Epithelial cell of proximal tubule (primary cell): ENCODE measurements at places on chromosomes 6 and 20. TPM values are rescaled to one million over a fixed set of nuclear protein-coding genes. Genes with fewer than 3 reads are reported as not detected.

Gene UST
- 1.1 TPM in 2 replicates for total RNA-seq

Gene TTK
- 41.5 and 44.7 TPM in 2 replicates for total RNA-seq

Gene LIN28B
- 0.07 TPM in 1 of 2 replicates, not detected in the other for total RNA-seq

Gene MTG2
- total RNA-seq, result 14.9 and 23.4 TPM in 2 replicates

Gene MGME1
- 15.2 and 23.7 TPM in 2 replicates for total RNA-seq

Gene DUSP15
- not detected in 2 replicates for total RNA-seq

Gene MUCL3
- under 0.01 and 0.07 TPM in 2 replicates for total RNA-seq

Gene CRYBG1
- total RNA-seq, result 6.5 and 10.3 TPM in 2 replicates

Gene ZSCAN16
- 6.7 and 7.4 TPM in 2 replicates for total RNA-seq

GRCh38 chr20:44053046-44053445 is 133.9 kb downstream of the JPH2 start:
- no peak for DNase-seq

DNA sequence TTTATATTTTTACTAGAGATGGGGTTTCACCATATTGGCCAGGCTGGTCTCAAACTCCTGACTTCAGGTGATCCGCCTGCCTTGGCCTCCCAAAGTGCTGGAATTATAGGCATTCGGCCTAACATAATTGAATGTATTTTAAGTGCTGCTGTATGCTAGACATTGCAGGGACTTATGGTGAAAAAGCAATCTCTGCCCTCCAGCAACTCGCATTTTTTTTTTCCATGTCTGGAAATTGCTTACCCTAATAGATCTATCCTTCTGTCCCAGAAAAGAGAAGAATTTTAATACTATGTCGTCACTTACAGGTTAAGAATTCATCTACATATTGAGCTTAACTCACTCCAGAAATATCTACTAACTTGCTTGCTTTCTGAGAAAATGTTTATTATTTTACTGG is 10.4 kb downstream of the ITCH start:
- no peak for DNase-seq

- no peak for DNase-seq
Measured at GRCh38 chr6:18277237-18278006, 13.1 kb upstream of the DEK start.

- no peak for DNase-seq
Measured at GRCh38 chr6:154247119-154247861, 109.3 kb downstream of the IPCEF1 start.

- no peak for DNase-seq
Measured at GRCh38 chr6:129491436-129491835, 218.5 kb downstream of the ARHGAP18 start.

- no peak for DNase-seq
Measured at GRCh38 chr20:61806995-61807394, 258.7 kb downstream of the TAF4 start.

- no peak for DNase-seq
Measured at GRCh38 chr6:116108836-116109235, 8.2 kb downstream of the NT5DC1 start.

DNA sequence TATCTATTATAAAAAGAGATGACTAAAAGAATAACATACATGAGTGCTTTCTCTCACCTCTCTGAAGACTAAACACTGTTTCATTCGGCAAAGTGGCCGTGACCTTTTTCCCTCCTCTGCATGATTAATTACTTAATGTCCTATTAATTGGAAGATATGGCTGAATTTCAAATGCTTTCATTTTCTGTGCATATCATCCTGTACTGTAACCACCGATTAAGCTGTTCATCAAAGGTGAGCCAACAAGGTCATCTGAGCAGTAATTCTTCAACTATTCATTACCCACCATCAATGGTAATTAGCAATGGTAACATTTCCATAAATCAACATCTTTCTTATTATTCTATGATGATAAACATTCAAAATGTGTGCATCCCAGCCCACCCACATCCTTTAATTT is 125.2 kb downstream of the PTPRK start:
- DNase-seq, result no peak

GRCh38 chr20:20207291-20207690 is 155.0 kb downstream of the CFAP61 start:
- no peak for DNase-seq

DNA sequence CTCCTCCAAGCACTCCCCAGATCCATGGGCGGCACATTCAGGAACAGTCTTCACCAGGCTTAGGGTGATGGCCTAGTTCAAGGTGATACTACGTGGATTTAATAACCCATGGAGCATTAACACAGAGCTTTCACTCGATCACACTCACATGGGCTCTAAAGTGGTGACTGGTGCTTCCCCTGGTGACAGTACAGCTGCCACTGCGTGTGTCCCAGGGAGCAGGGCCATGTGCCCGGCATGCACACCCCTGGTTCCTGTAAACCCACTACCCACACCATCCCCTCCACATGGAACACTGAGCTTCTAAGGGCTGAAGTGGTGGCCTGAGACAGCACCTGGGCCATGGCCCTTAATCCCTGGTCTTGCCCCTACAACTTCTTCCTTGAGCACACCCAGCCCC is 27.8 kb upstream of the APMAP start:
- no peak for DNase-seq

- DNase-seq, result no peak
Measured at GRCh38 chr20:9110916-9111432, 42.1 kb downstream of the PLCB4 start.

GRCh38 chr6:156131221-156131903 is 645.8 kb upstream of the ARID1B start:
- DNase-seq, result no peak

- DNase-seq, result peak; percentile 94
Measured at GRCh38 chr6:25971187-25971821, 8.7 kb downstream of the TRIM38 start.

DNA sequence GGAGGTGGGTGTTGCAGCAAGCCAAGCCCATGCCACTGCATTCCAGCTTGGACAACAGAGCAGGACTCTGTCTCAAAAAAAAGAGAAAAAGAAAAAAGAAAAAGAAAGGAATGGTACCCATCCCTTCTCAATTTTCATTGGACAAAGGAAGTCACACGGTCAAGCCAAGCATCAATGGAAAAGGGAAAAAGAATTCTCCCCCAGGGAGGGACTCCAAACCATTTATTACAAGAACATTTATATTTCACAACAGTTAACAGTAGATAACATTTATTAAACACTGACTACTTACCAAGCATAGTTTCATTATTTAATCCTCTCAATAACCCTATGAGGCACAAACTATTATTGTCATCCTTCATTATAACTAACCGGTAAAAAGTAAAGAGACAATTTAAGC is 6.6 kb upstream of the KIF13A start:
- DNase-seq, result no peak

GRCh38 chr6:113190170-113190569 is 667.0 kb upstream of the MARCKS start:
- DNase-seq, result no peak

- no peak for DNase-seq
Measured at GRCh38 chr20:1766731-1767130, 109.2 kb upstream of the SIRPG start.

DNA sequence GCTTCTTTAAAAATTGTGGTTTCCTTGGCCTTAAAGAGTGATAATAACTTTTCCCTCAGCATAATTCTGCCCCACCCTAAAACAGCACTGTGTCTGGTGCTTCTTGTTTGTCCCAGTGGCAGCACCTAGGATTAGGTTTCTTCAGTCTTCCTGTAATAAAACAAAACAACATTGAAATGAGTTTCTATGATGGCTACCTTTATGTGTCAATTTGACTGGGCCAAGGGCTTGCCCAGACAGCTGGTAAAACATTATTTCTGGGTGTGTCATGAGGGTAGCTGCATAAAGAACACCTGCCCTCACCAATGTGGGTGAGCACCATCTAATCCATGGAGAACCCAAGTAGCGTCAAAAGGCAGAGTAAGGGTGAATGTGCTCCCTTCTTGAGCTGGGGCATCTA is 117.8 kb downstream of the QRSL1 start:
- DNase-seq, result no peak

- DNase-seq, result no peak
Measured at GRCh38 chr20:20783450-20783849, 71.0 kb upstream of the RALGAPA2 start.

- DNase-seq, result no peak
Measured at GRCh38 chr20:13877793-13878192, 93.0 kb downstream of the NDUFAF5 start.

DNA sequence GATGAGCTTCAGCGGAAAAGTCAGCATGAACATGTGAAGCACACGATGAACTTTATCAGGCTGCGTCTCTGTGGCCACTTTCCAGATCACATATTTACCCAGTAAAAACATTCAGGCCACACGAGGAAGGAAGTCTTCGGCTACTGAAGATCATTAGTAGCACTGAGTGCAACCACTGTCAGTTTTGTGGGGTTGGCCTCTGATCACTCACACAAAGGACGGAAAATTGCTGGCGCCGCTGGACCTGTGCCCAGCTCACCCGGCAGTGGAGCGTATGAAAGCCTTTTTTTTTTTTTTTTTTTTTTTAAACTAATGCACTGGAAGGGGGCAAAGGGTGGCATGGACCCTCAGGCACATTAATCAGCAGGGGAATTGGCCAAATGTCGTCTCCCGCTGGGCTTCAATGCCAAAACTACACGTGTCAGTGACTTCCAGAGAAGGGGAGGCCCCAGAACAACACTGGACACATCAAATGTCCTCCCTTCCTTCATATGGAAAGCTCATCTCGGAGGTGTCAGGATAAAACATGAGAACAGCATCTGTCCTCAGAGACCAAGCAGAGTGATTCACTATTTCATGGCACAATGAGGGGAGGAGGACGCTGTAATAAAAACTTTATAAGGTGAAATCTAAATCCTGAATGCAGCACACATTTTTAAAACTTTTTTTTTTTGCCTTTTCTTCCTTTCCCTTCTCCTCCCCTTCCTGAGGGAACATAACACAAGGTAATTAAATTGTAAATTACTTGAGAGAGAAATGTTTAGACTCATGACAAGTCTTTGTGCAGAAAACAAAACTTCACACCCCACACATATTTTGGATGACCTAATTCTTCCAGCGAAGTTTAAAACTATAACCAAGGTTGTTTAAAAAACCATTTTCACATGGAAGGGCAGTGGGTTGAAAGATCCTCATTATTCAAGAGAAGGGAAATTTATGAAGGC is 223.4 kb downstream of the FOXC1 start:
- no peak for DNase-seq

DNA sequence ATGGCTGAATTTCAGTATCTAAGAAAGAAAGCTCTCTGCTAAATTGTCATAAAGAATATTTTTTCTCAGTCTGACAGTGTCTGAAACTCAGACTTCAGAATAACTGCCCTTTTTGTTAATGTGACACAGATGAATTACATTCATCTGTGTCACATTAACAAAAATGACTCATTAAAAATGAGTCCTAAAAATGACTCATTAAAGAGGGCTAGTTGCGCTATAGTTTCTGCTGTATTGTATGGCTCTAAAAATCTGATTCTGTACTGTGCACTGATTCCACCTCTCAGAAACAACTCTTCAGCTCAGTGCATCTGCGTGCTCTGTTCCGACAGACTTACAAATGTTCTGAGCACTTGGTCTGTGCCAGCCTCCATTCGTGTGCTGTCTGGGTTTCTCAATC is 15.0 kb downstream of the RNF114 start:
- no peak for DNase-seq

DNA sequence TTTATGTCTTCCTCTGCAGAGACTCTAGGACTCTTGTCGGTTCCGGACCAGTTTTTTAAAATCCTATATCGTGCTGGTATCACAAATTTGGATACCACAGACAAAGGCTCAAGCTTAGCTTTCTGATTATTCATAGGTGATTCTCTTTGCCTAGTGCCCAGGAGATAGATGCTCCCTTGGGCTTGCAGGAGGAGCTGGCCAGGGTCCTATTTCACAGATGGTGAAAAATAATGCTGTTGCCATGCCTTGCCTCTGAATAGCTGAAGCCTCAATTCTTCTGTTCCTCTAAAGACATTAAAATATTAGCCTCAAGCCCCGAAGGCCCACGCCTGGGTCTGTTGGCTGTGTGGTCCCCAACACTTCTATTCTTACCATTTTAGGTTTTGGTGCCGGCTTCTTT is 123.9 kb upstream of the BACH2 start:
- no peak for DNase-seq

DNA sequence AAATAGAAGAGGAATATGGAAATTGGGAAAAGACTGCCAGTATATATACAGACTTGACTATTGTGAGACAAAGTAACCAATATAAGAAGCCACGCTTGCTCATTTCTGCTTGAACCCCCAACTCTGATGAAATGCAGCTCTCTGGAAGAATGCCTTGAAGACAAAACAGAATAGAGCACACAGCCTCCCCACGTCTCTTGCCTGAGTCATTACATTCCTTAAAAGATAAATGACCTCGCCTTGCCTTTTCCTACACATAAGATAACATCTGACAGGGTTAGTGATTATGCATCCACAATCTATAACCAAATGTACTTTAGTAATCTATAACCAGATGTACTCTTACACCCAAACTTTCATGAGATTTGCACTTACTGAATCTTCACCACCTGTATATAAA is 141.1 kb upstream of the EEF1E1 start:
- no peak for DNase-seq

DNA sequence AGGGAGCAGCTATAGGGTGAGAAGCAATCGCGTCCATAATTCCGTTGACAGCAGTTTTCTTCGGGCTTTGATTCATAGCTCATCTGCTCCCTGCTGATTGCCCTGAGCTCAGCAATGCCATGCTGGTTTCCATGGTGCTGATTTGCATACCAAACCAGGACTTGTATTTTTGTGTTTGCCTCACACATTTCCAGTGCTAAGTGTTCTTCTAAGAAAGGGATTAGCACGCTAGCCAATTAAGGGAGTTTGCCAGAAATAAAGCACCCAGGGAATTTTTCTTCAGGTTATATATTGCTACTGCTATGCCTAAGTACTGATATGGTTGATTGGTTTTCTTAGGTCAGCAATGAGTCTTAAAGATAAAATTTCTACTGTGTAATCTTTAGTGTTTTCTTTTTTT is 177.6 kb downstream of the PLCB1 start:
- DNase-seq, result peak; percentile 42

DNA sequence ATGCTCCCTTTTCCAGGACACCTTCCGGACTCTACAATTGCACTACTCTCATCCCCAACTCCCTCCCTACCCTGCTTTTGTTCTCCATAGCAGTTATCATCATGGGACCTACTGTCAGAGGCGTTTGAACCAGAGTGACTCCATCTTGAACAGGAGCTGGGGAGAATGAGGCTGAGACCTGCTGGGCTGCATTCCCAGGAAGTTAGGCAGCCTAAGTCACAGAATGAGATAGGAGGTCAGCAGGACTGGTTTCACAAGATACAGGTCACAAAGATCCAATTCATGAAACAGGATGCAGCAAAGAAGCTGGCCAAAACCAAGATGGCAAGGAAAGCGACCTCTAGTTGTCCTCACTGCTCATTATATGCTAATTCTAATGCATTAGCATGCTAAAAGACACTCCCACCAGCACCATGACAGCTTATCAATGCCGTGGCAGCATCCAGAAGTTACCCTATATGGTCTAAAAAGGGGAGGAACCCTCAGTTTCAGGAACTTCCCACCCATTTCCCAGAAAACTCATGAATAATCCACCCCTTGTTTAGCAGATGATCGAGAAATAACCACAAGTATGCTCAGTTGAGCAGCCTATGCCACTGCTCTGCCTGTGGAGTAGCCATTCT is 15.6 kb downstream of the SLC13A3 start:
- no peak for DNase-seq
